Hepatocyte (in vitro differentiated cells): ENCODE measurements at places on chromosomes 6 and 20. TPM values are rescaled to one million over a fixed set of nuclear protein-coding genes. Genes with fewer than 3 reads are reported as not detected.

The PAK5 gene
- 0.76 and 0.97 TPM in 2 replicates for total RNA-seq

The TRIM10 gene
- 0.12 and 0.27 TPM in 2 replicates for total RNA-seq

The PPP1R10 gene
- 34.5 and 36.2 TPM in 2 replicates for total RNA-seq

DNA sequence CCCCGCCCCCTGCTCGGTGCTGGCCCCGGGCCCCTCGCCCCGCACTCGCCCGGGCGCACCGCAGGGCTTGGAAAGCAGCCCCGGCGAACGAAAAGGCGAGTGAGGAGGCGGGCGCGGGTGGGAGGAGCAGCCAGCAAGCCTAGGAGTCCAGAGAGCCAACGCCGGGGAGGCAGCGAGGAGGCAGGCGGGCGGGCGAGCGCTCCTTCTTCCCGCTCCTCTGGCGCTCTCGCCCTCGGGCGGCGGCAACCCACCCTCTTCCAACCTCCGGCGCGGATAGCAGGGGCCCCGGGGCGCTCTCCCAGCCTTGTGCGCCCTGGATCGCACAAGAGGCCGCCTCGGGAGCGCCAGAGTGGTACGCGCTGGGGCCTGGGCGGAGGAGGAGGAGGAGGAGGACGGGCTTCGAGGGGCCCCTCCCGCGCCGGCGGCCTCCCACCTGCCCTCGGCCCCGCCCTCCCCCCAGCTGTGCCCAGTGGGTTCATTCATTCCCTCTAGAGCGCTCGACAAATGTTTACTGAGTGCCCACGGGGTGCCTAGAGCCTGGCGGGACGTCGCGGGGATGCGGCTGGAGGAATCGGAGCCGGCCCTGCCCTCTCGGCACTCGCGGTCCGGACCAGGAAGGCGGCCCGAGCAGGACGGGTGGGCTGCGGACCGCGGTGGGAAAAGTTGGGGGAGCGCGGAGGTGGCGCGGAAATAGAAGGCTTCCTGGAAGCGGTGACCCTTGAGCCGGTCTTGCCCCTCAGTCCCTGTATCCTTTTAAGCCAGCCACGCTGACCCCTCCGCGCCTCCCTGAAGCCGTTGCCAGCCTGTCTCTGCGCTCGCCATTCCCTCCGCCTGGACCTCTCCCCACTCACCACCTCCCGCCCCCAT is at the start of gene BMP7:
Gene BMP7, minus strand, starts transcription at position 351 of the 867 bp plus-strand sequence. CDS start 519 bp downstream, outside the sequence.
- peak within 1 kb of the TSS; percentile 10 for H3K27ac ChIP-seq
- DNase-seq, result peak; percentile 62
- H3K4me3 ChIP-seq, result peak within 1 kb of the TSS; percentile 82
- no peaks in the 10 kb centered on the region for H3K36me3 ChIP-seq

DNA sequence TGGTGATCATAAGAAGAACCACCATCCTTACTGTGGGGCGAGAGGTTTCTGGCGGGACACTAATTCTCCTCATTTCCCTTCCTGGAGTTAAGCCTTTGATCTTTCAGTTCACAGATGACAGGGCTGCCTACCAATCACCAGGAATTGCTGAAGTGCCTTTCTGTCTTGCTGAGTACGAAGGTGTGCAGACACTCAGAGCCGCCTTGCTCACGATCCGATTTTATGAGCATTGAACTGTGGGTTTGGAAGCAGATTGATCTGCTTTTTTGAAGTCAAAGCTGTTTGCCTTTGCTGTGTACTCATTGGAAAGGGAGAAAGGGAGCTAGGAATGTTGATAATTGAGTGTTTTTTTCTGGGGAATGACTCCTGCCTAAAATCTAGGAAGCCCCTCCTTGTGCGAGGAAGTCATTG is 129.1 kb upstream of the SALL4 start:
- H3K36me3 ChIP-seq, result no peaks in the 10 kb centered on the region
- H3K4me1 ChIP-seq, result peaks cover 6% of the 10 kb centered on the region
- no peaks in the 10 kb centered on the region for H3K27me3 ChIP-seq
- peak; percentile 35 for DNase-seq

- no peak overlapping the region for H3K4me3 ChIP-seq
- no peak for DNase-seq
- no peaks in the 10 kb centered on the region for H3K4me1 ChIP-seq
- H3K36me3 ChIP-seq, result no peaks in the 10 kb centered on the region
- no peaks in the 10 kb centered on the region for H3K27me3 ChIP-seq
- H3K27ac ChIP-seq, result no peak overlapping the region
These were observed 209.6 kb downstream of the TFAP2B start for GRCh38 chr6:51028276-51028675.

DNA sequence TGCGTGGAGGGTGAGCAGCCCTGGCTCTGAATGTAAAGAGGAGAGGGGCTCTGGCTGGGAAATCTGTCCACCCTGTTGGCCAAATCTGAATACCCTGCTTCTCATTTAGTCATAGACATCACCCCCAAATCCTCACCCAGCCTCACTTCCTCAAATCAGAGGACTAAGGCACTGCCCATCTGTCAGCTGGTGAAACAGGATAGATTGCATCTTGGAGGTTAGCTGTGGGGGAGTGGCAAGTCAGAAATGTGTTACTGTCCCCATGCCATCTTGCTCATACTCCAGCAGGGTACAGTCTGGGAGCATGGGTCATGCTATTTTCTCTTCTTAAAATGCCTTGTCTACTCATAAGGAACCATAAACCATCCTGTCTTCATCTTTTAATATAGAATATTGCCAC is 9.5 kb upstream of the DTNBP1 start:
- no peaks in the 10 kb centered on the region for H3K36me3 ChIP-seq
- no peak overlapping the region for H3K27ac ChIP-seq
- peaks cover 7% of the 10 kb centered on the region for H3K27me3 ChIP-seq
- DNase-seq, result no peak
- H3K4me1 ChIP-seq, result peaks cover 20% of the 10 kb centered on the region
